ENCODE measurements at places on chromosomes 7 and 10. TPM values are rescaled to one million over a fixed set of nuclear protein-coding genes. Genes with fewer than 3 reads are reported as not detected.

DNA sequence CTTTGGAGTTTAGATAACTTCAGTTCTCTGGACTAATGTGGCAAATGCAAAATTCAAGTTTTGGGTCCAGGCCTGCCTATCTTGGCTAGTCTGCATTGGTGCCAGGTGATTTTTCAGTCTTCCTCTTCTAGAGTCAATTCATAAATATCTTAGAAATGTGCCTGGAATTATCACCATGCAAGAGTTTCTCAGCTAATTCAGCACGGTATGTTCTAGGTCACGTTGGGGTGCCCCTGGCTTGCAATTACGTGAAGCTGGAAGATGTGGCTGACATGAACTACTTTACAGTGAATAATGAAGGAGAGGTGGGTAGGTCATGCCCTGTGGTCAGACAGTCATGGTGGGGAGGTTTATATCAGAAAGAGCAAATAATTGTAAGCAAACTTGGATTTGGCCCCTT is 25.0 kb downstream of the ZDHHC6 start:
- DNase-seq = no peak

GRCh38 chr7:2737771-2738540 is 50.0 kb downstream of the AMZ1 start:
- no peak for DNase-seq

DNA sequence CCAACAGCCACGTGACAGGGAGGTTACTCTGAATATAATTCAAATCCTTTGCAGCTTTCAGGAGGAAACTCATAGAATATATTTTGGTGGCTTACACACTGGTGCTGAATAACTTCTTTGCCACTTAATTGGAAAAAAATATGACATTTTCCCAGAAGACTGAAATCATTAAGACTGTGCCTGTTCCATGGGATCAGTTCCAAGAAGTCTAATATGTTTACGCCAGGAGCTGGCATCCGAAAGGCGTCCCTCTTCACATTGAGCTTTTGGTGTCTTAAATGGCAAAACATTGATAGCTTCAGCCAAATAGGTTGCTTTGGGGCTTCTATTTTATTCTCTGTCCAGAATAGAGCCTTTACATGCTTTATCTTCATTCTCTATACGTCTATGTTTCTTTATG is 917.6 kb upstream of the LRRTM3 start:
- no peak for DNase-seq

DNA sequence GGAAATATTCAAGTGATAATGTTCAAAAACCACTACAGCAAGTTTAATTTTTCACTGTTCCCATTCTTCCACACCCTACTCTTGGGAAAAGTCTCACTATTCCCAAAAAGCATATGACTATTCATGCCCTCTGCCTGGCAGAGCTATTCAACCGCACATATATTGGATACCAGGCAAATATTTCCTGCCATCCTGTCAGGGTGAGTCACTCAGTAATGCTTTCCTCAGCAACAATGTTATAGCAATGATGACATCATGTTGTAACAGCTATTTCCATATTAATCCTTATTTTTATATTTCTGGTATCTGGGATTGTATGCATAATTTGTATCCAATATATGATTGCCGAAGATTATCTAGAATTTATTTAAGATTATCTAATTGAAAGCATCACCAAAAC is 114.0 kb upstream of the PLXDC2 start:
- no peak for DNase-seq

DNA sequence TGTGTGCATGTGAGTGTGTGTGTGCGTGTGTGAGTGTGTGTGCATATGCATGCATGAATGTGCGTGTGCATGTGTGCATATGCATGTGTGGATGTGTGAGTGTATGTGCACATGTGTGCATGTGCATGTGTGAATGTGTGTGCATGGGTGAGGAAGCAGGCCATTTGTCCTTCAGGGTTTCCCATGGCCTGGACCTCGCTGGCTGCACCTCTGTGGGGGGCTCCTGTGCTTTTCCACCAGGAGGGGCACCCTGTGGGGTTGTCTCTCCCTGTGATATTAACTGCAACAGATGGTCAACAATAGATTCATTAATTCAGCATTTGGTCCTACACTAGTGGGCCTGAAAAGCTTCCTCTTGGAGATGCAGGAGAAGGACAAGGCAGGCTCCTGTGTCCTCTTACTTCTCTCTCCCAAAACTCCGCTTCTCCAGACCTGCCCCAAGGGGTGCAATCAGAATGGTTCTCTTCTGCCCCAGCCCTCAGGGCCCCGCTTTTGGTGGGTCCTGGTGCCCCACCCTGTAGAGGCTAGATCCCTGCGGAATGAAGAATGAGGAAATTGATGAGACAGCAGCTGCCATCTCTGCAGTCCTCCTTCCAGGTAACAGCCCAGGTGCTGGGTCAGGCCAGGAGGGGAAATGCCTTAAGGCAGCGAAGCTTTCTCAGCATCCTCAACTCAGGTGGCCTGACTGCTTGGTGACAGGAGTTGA is 41.5 kb upstream of the NUB1 start:
- no peak for DNase-seq

DNA sequence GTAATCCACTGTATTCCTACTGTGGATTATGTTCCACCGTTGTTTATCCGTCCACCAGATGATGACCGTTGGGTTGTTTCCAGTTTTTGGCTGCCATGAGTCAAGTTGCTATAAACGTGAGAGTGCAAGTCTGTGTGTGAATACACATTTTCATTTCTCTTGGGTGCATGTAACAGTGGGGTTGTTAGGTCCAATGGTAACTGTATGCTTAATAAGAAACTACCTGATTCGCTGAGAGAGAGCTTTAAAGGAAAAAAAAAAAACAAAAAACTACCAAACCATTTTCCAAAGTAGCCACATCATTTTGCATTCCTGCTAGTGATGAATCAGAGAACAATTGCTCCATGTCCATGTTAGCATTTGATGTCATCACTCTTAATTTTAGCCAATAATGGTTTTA is 15.9 kb downstream of the UBN2 start:
- no peak for DNase-seq

The ELOVL3 gene
- not detected for total RNA-seq

The DPCD gene
- 16.7 TPM for total RNA-seq

The MSMB gene
- total RNA-seq = not detected

The LRWD1 gene
- 30.3 TPM for total RNA-seq

The LAMB4 gene
- 1.1 TPM for total RNA-seq

Data from endothelial cell (in vitro differentiated cells).